ENCODE measurements at places on chromosomes 6 and 20.

GRCh38 chr20:1671891-1672669 is 14.5 kb upstream of the SIRPG start:
- DNase-seq: no peak

GRCh38 chr6:134605034-134605433 is 287.1 kb upstream of the SGK1 start:
- DNase-seq: no peak

DNA sequence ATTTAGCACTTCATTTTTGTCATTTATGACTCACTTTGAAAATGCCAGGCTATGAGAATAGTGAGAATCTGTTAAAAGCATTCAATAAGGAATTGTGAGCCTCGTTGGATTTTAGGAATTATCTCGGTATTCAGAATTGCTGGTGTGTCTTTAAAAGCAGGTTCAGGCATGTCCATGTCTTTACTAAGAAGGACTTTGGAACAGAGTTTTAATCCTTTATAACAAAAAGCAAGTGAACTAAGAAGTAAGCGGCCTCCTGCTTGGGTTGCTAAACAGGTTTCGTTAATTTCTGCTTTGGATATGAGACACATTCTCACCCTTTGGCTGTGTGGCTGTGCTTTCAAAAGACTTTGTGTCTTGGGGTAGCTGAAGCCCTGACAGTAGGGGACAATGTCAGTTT is 74.9 kb downstream of the IGF2R start:
- DNase-seq: no peak

DNA sequence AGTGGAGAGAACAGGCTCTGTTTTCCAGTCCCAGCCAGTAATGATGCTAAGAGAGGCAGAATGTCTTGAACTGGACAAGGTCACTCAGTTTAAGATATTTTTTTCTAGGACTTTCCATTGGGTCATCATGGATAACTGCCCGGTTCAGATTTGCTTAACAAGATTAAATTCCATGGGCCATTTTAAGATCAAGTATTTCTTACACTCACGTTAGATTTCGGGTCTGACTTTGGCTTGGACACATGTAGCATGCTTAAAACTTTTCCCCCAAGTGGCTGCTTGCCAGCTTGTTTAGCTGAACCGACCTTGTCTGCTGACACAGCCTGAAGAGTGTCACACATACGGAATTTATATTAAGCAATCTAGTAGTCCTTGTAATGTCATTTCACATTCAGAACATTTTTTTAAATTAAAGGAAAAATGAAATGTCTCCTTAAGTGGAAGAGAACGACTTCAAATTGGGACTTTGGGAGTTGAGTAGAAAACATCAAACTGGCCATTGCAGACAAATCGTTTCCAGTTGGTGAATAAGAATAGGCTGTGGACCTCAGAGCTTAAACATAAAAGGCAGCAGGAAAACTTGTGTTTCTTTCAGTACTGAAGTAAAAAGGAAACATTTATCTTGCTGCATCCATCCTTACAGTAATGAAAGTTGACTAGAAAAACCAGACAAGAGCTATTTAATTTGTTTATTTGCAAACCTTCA is 29.0 kb downstream of the ARMC2 start:
- DNase-seq: no peak

- DNase-seq: peak; percentile 58
Measured at GRCh38 chr6:148538261-148539190, 195.9 kb downstream of the SASH1 start.

- no peak for DNase-seq
Measured at GRCh38 chr6:81590314-81590691, 162.2 kb downstream of the TENT5A start.

DNA sequence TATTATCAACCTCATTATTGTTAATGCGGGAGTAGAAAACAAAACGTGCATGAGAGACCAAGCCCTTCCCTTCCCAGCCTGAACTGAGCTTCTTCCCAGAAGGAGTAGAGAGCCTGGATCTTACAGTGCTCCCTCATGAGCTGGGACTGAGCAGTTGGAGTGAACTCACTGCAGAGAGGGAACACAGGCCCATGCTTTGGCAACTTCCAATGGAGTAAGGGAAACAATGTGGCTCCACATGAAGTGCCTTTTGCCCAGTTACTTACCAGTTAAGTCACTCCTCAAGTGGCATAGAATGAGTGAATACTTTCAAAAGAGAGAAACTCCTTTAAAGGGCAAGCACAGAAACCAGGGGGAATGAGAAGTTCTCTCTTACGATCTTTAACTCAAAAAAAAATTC is 12.4 kb downstream of the FHL5 start:
- DNase-seq: no peak

DNA sequence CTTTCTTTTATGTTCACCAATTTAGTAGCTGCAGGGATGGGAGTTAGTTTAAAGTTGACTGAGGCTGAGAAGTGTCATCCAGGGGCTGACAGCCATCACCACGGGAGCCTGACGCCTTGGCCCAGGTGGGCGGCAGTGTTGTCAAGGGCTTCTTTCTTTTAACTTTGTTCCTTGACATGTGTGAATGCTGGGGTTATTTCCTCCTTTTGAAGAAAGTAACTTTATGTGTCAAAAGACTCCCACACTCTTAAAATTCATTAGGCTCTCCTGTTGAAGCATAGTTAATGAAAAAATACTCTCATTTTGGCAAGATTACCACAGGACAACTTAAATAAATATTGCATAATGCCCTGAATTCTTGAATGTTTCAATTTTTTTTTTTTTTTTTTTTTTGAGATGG is 50.0 kb downstream of the SASH1 start:
- DNase-seq: no peak

DNA sequence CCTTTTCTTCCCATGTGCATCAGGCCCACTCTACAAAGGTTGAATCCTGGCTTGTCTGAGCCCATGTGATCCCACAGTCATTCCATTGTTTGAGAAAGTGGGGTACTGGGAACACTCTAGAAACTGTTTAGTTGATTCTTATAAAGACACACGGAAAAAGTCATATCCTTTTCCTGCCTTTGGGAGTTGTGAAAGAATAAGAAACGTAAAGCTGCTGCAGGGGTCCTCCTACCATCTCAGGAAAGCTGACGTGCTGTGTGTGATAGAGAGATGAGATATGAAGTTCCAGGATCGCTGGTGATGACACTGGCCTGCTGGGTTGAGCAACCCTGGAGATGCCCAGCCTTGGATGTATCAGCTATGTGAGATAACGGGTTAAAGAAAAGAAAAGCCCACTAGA is 21.3 kb upstream of the HLA-DRB5 start:
- DNase-seq: no peak

GRCh38 chr20:24407151-24407550 is 62.3 kb upstream of the SYNDIG1 start:
- DNase-seq: no peak

- no peak for DNase-seq
Measured at GRCh38 chr6:101662111-101662897, 268.8 kb downstream of the GRIK2 start.

GRCh38 chr6:107202876-107203468 is 87.7 kb upstream of the BEND3 start:
- no peak for DNase-seq

- no peak for DNase-seq
Measured at GRCh38 chr6:45990162-45990561, 25.5 kb downstream of the CLIC5 start.

GRCh38 chr20:49478266-49478665 is 4.2 kb downstream of the KCNB1 start:
- DNase-seq: no peak

- no peak for DNase-seq
Measured at GRCh38 chr6:86685230-86685797, 252.0 kb upstream of the HTR1E start.

DNA sequence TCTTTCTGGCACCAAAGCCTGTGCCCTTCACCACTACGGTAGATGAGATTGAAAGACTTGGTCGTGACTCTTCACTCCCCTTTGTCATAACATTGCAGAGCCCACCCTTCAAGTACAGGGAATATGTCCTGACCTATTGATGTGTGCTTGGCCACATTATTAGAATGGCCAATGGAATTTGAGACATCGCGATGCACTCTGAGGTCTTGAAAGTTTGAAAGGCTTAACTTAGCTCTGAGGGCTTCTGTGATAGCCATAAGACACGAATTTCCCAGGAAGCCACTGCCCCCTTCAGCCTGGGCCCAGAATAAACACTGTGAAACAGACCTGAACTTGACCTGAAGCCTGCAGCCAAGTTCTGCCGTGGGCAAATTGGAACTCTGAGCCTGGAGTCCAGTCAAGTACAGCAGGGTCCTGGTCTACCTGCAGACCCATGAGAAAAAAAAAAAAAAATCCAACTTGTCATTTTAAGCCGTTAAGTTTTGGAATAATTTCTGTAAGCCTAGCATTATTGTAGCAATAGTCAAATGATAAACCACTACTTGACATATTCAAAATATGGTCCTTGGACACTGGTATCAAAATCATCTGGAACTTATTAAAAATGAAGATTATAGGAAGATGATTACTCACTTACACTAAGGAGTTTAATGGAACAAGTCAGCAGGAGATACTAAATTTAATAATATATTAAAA is 36.9 kb upstream of the TRAF3IP2 start:
- peak; percentile 45 for DNase-seq

DNA sequence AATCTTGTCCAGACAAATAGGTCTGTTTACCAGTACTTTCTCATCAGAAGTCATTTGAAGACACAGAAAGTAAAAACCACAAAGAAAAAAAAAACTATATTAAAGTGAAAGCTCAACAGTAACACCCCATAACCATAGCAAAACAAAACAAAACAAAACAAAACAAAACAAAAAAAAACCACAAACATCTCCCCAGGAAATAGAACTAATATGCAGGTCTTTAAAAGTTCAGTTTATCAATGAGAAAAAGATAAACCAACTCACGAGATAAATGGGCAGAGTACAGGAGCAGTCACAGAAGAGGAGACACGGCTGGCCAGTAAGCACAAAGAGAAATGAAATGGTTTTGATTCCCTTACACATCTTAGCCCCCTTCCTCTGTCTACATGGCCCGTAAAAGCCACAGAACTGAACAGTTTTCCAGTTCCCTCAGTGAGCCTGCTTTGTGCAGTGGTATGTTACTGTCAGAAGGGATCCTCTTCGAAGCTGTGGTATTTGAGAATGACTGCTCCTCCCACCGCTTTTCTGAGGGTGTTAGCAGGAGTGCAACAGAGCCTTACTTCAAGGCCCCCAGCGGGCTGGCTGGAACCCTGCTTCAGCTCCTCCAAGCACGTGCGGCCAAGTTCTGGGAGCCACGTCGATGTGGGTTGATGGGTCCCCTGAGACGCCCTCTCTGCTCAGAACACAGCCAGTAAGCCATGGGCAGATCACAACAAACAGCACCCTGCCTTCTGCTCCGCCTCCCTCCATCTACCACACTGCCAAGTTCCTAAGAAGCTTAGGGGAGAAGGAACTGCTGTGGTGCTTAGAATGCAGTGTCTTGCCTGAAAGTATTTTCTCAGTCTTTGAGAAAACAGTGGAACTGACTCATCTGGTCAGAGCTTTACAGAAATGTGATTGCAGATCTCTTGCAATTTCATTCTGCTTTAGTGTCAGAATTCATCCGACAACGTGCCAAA is 14.0 kb downstream of the UST start:
- DNase-seq: peak; percentile 14

GRCh38 chr6:139364302-139364981 is 10.0 kb downstream of the CITED2 start:
- DNase-seq: peak; percentile 47
